Natural killer cell treated with Interleukin-12 subunit alpha and Interleukin-12 subunit beta and Interleukin-15 and Interleukin-18, amount 100 ng/mL, for 72 hours (primary cell): ENCODE measurements at places on chromosomes 1 and 21. TPM values are rescaled to one million over a fixed set of nuclear protein-coding genes. Genes with fewer than 3 reads are reported as not detected.
A peak's percentile ranks its signal among the peaks of the same experiment; 100 is the strongest.

- no peak overlapping the region for H3K4me3 ChIP-seq
- no peaks in the 10 kb centered on the region for H3K27me3 ChIP-seq
- no peak overlapping the region for H3K27ac ChIP-seq
- no peak for DNase-seq
Observed at GRCh38 chr21:39321424-39321823, 8.0 kb upstream of the BRWD1 start.

- H3K36me3 ChIP-seq: peaks cover 5% of the 10 kb centered on the region
- H3K4me3 ChIP-seq: no peak overlapping the region
- H3K27me3 ChIP-seq: peaks cover 9% of the 10 kb centered on the region
- H3K27ac ChIP-seq: no peak overlapping the region
- H3K4me1 ChIP-seq: peaks cover 23% of the 10 kb centered on the region
Observed at GRCh38 chr1:227938276-227938675, 9.5 kb downstream of the WNT9A start.

Gene LCK
- total RNA-seq: 66.4 TPM

- no peak overlapping the region for H3K27ac ChIP-seq
- no peaks in the 10 kb centered on the region for H3K4me1 ChIP-seq
- no peaks in the 10 kb centered on the region for H3K27me3 ChIP-seq
Observed at GRCh38 chr1:169517558-169518186, 31.9 kb upstream of the SLC19A2 start.

GRCh38 chr1:43530483-43531106 lies at the start of gene PTPRF:
Gene PTPRF (plus strand): TSS chr1:43530883. CDS start chr1:43545076, 14,193 bp downstream.
- no peak for DNase-seq
- H3K27me3 ChIP-seq: peaks cover 31% of the 10 kb centered on the region
- peaks cover 17% of the 10 kb centered on the region for H3K4me1 ChIP-seq

GRCh38 chr1:208101661-208102431 lies 142.3 kb downstream of the PLXNA2 start:
- H3K27ac ChIP-seq: no peak overlapping the region
- no peaks in the 10 kb centered on the region for H3K36me3 ChIP-seq
- DNase-seq: no peak
- H3K4me1 ChIP-seq: no peaks in the 10 kb centered on the region

Gene SERTAD4
- total RNA-seq: not detected

Gene ZNF593OS
- total RNA-seq: not detected

- H3K27ac ChIP-seq: peak overlapping the region; percentile 92
- peaks cover 13% of the 10 kb centered on the region for H3K36me3 ChIP-seq
- H3K4me1 ChIP-seq: peaks cover 24% of the 10 kb centered on the region
- H3K4me3 ChIP-seq: peak overlapping the region; percentile 99
- no peaks in the 10 kb centered on the region for H3K27me3 ChIP-seq
- DNase-seq: no peak
Observed at GRCh38 chr1:19250629-19251304, 557 bp downstream of the EMC1 start.

GRCh38 chr1:244496186-244496585 lies 35.1 kb downstream of the CATSPERE start:
- H3K36me3 ChIP-seq: peaks cover 13% of the 10 kb centered on the region
- H3K27me3 ChIP-seq: peaks cover 6% of the 10 kb centered on the region
- H3K4me1 ChIP-seq: no peaks in the 10 kb centered on the region
- H3K4me3 ChIP-seq: no peak overlapping the region

DNA sequence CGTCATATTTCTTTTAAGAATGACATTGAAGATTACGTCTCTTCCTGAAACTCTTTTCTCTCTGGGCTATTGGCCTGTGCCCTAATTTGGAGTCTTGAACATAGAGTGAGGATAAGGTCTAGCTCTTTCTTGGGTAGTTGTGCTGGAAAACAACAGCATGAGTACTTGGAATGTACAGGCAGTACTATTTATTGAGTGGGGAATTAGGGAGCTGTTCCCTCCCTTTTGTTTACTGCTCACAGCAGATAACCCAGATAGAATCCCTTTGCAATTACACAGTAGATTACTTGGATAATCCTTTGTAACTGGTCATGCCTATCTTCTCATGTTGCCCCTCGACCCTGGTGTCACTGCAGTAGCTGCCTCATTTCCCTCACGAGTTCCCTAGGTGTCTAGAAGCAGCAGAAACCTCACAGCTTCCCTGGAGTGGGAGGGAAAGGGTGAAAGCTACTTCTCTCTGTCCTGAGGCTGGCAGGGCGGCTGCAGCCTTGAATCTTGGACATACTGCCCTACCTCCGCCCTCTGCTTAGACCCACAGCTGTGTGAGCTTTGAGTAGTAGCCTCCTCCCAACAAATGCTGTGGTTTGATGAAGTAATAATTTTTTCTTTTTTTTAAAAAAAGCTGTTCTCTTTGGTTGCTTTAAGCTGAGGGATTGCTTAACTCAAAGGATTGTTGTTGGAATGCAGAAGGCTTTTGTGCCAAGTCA lies 70.6 kb downstream of the FGGY start:
- H3K27me3 ChIP-seq: peaks cover 2% of the 10 kb centered on the region
- H3K36me3 ChIP-seq: peaks cover 16% of the 10 kb centered on the region
- H3K27ac ChIP-seq: no peak overlapping the region
- no peak for DNase-seq
- H3K4me3 ChIP-seq: no peak overlapping the region

GRCh38 chr1:92864131-92864530 lies 32.3 kb downstream of the RPL5 start:
- H3K27me3 ChIP-seq: no peaks in the 10 kb centered on the region
- peaks cover 3% of the 10 kb centered on the region for H3K4me1 ChIP-seq
- no peaks in the 10 kb centered on the region for H3K36me3 ChIP-seq
- DNase-seq: no peak
- H3K4me3 ChIP-seq: no peak overlapping the region
- H3K27ac ChIP-seq: no peak overlapping the region

Gene THEM5
- total RNA-seq: not detected

- peaks cover 65% of the 10 kb centered on the region for H3K27me3 ChIP-seq
- H3K27ac ChIP-seq: no peak overlapping the region
- no peak overlapping the region for H3K4me3 ChIP-seq
- H3K4me1 ChIP-seq: peaks cover 12% of the 10 kb centered on the region
Observed at GRCh38 chr21:36710729-36711048, 11.8 kb downstream of the SIM2 start.

- DNase-seq: no peak
- H3K36me3 ChIP-seq: no peaks in the 10 kb centered on the region
- H3K4me3 ChIP-seq: no peak overlapping the region
- no peaks in the 10 kb centered on the region for H3K4me1 ChIP-seq
Observed at GRCh38 chr1:209455145-209455544, 128.4 kb upstream of the CAMK1G start.

GRCh38 chr1:56200896-56201295 lies 378.5 kb downstream of the PLPP3 start:
- H3K27me3 ChIP-seq: peaks cover 3% of the 10 kb centered on the region
- H3K36me3 ChIP-seq: no peaks in the 10 kb centered on the region
- H3K4me3 ChIP-seq: no peak overlapping the region
- no peak for DNase-seq

DNA sequence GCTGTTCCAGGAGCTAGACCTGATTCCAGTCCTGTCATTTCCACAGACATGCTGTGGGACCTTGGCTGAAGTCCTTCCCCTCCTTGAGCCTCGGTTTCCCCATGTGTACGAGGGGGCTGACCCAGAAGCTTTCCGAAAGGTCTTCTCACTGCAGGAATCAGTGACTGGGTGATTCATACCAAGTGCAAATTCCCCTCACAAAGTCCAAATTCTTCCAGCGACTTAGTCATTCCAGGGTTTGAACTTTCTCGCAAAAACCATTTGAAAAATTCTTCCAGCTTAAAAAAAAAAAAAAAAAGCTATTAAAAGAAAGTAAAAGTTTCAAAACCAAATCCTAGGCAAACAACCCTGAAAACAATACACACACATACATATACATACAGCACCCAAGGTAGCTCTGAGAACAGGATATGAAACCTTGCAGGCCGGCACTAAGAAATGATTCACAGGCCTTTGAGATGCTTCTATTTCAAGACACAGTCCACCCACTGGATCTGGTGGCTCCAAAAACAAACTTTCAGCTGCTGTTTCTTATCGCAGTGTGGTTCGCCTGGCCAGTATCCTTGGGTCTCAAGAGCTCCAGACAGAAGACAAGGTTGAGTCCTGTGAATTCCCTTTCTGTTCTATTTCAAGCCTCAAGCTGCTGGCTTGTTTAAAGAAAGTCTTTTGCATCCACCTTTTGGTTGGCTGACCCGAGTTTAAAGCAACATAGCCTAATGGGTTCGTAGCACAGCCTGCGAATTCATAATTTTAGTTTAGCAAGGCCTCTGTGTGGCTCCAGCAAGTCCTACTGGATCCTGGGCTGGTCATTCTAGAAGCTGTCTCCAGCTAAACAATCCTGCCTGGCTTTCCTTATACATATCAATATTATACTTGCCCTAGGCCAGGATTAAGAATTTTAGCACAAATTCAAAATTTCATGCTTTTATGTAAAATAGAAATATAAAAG lies 18.0 kb upstream of the ID3 start:
- no peak overlapping the region for H3K27ac ChIP-seq
- H3K4me3 ChIP-seq: no peak overlapping the region
- no peaks in the 10 kb centered on the region for H3K4me1 ChIP-seq
- H3K27me3 ChIP-seq: no peaks in the 10 kb centered on the region
- H3K36me3 ChIP-seq: no peaks in the 10 kb centered on the region

Gene FCN3
- total RNA-seq: not detected

- H3K4me1 ChIP-seq: no peaks in the 10 kb centered on the region
- no peak for DNase-seq
- H3K27me3 ChIP-seq: peaks cover 8% of the 10 kb centered on the region
- H3K27ac ChIP-seq: no peak overlapping the region
Observed at GRCh38 chr1:175269151-175269550, 76.6 kb upstream of the KIAA0040 start.

DNA sequence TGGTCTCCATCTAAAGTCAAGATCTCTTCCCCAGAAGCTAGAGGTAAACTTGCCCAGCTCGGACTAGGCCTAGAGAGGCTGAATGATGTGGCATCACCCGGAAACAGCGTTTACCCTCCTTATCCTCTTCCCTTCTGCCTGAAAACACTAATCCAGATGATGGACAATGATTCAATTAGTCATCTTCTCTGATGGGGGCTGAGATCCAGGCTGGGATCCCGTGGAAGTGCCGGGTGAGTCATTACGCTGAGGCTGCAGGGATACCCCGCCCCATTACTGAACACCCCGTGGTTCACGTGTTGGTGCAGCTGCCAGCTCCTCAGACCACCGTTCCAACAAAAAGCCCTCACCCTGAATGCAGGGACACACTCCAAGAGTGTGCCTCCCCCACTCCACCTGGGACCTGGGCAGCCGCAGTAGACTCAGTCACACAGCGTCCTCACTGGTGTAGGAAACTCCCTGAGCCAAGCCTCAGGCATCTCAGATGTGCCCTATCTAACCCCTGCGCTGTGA lies 2.0 kb downstream of the S100A6 start:
- no peaks in the 10 kb centered on the region for H3K36me3 ChIP-seq
- peak overlapping the region; percentile 93 for H3K27ac ChIP-seq
- peaks cover 59% of the 10 kb centered on the region for H3K4me1 ChIP-seq

DNA sequence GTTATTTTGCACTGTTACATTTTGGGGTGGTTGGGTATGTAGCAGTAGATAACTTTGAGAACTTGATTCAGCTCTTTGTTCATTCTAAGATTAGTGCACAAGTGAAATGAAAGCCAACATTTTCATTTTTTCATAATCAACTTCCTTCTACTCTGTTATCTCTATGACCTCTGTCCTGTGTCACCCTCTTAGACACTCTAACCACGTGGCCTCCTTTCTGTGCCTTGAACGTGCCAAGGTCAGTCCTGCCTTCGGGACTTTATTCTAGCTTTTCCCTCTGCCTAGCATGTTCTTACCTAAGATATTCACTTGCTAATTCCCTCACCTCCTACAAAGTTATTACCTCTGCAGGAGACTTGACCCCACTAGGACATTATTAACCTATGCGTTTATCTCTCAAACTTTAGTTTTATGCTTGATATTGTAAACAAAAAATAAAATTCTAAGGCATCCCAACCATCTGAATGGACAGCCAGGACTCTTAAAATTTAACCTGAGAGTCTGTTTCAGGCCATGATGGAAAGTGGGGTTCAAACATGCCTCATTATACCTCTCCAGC lies 19.2 kb upstream of the EDEM3 start:
- DNase-seq: no peak
- no peak overlapping the region for H3K4me3 ChIP-seq
- H3K4me1 ChIP-seq: no peaks in the 10 kb centered on the region
- no peak overlapping the region for H3K27ac ChIP-seq

DNA sequence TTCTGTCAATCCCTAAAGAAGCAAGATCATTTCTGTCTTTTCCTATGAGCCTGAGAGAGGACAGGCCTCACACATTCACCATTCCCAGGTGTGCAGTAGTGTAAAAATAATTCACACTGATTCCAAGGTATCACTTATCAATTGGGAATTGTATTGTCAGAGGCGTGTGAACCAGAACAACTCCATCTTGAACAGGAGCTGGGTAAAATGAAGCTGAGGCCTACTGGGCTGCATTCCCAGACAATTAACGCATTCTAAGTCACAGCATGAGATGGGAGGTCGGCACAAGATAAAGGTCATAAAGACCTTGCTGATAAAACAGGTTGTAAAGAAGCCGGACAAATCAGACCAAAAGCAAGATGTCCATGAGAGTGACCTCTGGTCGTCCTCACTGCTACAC lies 239.2 kb downstream of the SMYD3 start:
- H3K4me3 ChIP-seq: no peak overlapping the region
- H3K27me3 ChIP-seq: no peaks in the 10 kb centered on the region
- no peak for DNase-seq
- H3K36me3 ChIP-seq: no peaks in the 10 kb centered on the region
- no peak overlapping the region for H3K27ac ChIP-seq
- H3K4me1 ChIP-seq: no peaks in the 10 kb centered on the region
